SK-N-DZ (cell line): ENCODE measurements at places on chromosomes 2 and 18.

GRCh38 chr2:106868275-106868674, 17.7 kb downstream of the ST6GAL2 start:
- no peak for DNase-seq

GRCh38 chr2:70141212-70141901, 49.5 kb downstream of the C2orf42 start:
- peak; percentile 61 for DNase-seq

DNA sequence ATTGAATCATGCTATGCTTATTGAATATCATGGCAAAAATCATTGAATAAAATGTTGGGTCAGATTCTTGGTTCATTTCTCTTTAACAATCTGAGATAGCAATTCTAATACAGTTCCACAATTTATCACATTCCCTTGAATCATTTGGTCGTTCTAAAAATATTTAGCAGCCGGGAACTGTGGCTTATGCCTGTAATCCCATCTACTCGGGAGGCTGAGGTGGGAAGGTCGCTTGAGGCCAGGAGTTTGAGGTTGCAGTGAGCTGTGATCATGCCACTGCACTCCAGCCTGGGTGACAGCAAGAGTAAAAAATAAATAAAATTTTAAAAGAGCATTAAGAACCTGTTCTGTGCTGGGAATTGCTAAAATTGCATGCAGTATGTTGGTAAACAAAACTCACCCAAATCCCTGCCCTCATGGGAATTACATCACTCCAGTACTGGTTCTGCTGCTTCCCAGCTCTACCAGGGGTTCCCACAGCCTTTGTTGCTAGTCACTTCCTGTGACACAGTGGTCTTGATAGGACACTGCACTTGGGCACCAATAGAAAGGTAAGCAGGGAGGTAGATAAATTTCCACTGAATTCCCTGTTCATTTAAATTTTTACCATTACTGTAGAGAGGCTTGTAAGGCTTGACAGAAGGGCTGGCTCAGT, 200.4 kb downstream of the CTNNA2 start:
- DNase-seq: no peak

GRCh38 chr2:210961249-210961648, 404.9 kb downstream of the CPS1 start:
- DNase-seq: no peak

- no peak for DNase-seq
Observed at GRCh38 chr18:23585007-23585871, 1.1 kb downstream of the NPC1 start.

DNA sequence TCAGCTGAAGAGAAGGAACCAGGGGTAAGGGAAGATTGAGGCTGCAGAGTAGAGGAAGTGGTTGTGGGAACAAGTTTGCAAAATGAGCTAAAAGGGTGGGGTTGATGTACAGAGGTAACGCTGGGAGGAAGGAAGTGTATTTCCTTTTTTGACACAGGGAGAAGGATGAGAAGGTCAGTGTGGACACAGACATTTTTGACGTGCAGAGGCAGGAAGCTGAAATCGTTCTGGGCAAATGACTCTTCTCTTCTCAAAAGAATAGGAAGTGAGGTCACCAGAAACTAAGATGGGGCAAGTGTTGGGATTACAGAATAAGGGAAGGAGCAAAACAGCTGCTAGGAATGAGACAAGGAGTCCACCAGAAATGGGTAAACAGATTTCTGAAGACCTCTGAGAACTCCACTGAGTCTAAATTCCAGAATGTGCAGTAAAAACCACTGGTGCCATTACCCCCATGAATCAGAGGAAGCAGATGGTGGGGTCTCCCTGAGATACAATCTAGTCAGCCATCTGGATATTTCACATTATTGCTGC, 20.0 kb upstream of the RNF149 start:
- no peak for DNase-seq

GRCh38 chr2:232714969-232715368, 17.8 kb downstream of the GIGYF2 start:
- no peak for DNase-seq

DNA sequence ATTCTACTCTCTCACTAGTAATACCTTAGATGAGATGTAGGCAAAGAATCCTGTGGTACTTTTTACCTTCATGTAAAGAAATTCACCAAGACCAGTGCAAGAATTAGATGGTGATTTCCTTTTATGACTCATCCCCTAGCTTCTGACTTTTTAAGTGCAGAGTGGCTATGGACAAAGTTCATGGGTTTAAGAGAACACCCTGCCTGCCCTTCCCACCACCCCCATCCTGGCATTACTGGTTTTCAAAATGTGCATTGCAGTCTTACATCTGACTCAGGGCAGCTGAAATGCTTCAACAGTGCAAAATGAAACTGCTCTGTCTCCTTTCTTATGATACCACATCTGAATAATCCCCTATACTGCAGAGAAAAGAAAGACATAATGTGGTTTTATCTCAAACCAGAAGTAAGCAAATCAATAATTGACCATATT, 22.6 kb downstream of the MAIP1 start:
- DNase-seq: no peak

DNA sequence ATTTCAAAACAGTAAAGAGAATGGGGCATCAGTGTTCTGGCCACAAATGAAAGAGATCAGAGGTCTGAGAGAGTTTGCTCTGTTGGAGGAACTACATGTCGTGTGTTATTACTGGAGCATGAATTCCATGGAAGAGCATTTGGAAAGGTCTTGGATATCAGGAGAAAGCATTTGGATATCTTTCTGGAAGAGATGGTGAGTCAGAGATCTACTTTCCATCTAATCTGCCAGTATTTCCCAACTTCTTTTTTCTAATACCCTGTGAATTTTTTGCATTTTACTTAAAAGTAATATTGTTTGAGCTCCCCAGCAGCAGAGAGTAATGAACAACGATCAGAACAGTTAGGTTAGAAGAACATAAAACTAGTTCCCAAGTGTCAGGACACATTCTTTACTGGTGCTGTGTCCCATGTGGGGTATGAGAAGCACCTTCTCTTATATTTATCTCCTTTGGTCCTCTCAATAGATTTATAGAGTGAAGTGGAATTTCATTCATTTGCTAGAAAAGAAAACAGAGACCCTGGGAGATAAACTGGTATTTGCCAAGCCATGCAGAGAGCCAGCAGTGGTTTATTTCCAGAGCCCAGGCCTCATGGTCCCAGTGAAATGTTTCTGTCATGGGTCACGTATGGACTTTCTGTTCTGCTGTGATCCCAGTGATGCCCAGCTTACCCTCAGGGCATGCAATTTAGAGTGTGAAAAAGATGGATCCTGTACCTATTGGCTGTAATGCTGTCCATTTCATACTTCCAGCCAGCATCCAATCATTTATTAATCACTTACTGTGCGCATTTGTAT, 130.8 kb upstream of the NT5C1B start:
- DNase-seq: no peak

DNA sequence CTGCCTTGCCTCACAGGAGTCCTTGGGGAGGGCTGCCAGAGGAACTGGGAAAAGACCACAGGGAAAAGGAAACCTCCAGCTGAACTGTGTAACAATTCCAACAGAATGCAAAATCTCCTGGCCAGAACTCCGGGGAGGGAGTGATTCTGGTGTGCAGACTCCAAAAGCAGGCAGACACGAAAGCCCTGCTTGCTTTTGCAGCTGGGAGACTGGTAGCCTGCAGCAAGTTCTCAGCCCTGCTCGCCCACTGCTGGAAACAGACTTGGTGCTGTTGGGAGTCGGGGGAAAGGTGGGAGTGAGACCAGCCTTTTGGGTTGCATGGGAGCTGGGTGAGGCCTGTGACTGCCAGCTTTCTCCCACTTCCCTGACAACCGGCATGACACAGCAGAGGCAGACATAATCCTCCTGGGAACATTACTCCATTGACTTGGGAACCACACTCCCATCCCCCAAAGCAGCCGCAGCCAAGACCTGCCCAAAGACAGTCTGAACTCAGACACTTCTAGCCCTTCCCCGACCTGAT, 26.0 kb upstream of the NMI start:
- DNase-seq: peak; percentile 32

- DNase-seq: no peak
Observed at GRCh38 chr2:235923859-235924674, 244.1 kb downstream of the GBX2 start.

DNA sequence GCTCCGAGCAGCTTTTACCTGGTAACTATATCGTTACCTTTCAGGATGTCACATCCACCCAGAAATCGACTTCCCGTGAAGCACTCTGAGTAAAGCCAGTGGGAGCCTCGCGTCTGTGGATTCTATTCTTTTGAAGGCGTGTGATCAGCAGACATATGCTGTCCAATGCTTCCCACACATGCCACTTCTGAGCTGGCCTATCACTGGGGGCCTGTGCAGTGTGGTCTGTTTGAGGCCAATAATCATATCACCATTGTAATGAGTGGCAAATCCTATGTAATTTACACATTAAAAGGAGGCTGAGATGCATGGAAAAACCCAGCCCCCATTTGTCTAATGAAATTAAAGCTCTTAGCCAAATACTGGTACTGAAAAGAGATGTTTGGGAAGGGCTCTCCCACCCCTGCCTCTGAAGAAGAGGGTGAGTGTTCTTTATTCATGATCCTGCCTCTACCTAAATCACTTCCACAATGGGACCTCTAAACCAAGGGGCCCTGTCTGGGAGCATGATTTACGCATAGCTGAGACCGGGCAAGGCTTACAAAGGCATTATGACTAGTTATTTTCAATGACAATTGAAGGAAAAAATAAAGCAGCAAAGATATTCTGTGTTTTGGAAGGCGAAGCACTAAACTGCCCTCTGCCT, 686.8 kb downstream of the ZEB2 start:
- no peak for DNase-seq

GRCh38 chr2:103788951-103789350, 1027.1 kb downstream of the TMEM182 start:
- no peak for DNase-seq

- DNase-seq: no peak
Observed at GRCh38 chr2:121613774-121614173, 35.5 kb downstream of the CLASP1 start.

- DNase-seq: peak; percentile 54
Observed at GRCh38 chr2:205903549-205904129, 182.3 kb downstream of the INO80D start.

DNA sequence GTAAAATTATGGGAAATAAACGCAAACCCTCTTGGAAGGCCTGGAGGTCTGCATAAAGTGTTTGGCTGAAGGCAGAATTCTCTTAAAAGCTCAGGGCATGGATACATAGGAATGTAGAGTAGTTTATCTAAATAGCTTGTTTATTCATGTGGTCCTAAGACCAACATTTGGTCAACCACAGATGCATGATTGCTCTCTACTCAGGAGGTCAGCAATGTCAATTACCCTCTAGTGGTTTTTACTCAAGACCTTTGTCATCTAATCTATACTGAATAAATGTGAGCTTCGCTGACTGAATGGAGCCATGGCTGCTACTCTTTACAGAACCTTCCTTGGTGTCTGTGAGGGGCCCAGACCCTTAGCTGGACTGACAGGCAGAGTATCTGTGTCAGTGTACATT, 139.8 kb downstream of the ATL2 start:
- DNase-seq: no peak

DNA sequence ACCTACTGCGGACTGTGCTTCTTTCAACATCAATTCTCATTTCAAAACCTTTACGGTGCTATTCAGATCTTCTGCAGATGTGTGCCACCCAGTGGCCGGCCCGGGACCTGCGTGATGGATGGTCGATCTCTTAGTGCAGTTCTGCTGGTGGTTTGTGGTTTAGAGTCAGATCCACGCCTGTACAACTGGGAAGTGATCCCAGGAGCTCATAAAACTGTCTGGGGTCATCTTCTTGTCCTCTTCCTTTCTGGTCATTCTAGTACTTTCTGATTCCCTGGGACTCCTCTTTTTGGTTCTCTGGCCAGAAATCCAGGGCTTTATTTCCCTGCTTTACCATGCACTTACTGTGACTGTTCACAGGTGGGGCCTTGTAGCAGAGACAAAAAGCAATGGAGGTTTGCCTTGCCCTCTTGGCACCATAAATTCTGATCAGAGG, 15.8 kb upstream of the SELENOI start:
- peak; percentile 64 for DNase-seq

GRCh38 chr2:86679036-86679435, 41.1 kb upstream of the RMND5A start:
- DNase-seq: no peak

DNA sequence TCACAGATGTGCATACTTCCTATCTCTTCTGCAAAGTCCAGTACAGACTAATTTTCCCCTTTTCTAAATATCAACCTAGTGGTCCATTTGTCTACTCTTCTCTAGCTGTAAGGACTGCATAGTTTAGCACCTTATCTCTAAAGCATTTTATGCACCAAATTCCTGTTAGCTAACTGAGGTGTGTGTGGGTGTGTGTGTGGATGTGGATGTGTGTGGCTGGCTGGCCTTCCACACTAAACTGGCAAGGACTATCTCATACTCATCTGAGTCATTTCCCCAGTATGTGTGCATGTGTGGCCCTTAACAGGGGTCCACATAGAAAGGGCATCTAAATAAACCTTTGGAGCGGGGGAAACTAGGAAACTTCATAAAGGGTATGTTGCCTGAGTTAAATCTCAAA, 139.6 kb downstream of the TTC32 start:
- no peak for DNase-seq

DNA sequence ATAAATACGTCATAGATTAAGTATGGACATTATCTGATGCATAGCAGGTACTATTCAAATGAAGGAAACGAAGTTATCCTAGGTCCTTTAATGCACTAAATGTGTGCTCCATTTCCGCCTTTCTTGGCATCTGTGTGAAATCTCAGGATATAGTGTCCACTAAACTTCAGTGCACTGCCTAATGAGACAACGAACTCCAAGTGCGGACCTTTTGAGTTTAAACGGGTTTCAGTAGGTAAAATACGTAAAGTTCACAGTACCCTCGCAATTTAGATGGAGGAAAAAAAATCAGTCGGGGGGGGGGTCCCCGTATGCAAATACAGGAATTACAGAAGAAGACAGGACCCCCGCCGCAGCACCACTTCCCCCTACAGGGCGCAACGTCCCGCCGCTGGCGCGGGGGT, 729 bp upstream of the REL start:
- DNase-seq: no peak

GRCh38 chr18:28855524-28855923, 678.6 kb upstream of the CDH2 start:
- no peak for DNase-seq

GRCh38 chr2:113406114-113406513, 31.4 kb upstream of the ZNG1B start:
- no peak for DNase-seq

GRCh38 chr2:42809819-42810120, 17.4 kb upstream of the HAAO start:
- no peak for DNase-seq

DNA sequence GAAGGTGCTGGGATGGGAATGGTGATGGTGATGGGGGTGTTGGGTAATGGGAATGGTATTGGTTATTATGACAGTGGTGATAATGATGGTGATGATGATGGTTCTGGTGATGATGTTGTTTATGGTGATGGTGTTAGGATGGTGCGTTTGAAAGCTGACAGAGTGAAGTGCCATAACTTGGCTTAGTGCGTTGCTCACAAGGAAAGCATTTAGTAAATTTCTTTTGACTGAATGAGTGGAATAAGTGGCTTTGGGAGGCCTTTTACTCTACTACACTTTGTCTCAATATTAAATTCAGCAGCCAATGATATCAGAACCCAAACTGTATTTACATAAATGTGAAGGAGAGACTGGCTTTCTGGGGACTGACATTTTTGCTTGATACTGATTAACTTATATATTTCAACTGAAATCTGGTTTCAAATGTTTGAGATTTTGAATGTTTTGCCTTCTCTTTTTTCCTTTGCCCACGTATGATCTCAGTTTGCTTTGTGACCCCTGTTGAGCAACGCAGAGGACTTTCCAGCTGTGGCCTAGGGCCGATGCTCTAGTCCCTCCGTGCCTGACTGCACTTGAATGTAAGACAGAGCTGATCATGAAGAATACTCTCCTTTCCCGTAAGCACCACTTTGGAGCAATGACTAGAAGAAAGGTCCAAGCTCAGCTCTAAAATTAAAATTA, 128.5 kb upstream of the SH3BP4 start:
- no peak for DNase-seq

GRCh38 chr2:59077026-59077725, 836.1 kb upstream of the FANCL start:
- no peak for DNase-seq
